ENCODE measurements at places on chromosomes 2 and 18.
A peak's percentile ranks its signal among the peaks of the same experiment; 100 is the strongest.

DNA sequence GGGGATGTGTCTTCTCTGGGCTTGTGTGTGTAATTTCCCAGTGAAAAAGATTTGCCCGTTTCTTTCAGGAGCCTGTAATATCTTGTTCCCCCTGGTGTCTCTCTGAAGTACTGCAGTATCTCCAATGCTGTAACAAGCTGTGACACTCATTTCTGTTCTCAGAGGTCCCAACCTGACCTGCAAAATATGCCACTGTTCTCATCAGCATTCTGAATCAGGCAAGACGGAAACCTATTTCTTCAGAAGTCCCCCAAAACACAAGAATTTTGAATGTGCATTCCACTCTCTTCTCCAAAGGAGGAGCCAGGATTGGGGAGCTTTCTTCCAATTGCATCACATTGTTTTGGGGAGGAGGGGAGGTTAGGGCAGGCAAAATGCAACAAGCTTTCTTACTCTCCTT is 77.0 kb upstream of the CNGA3 start:
- DNase-seq = peak; percentile 77

DNA sequence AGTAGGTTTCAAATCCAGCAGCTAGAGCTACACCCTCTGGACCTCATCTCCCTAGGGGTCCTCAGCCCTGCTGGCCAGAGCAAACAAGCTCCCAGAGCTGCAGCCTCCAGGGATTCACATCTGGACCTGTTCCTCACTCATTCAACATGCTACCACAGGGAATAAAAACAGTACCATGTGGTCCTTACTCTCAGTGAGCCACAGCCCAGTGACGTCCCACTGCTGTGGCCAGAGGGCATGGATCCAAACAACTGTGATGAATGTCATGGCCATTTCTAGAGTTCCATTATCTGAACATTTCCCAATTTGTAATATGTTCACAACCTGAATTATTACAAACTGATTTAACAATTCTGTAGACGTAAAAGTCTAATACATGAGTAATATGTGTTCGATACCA is 177.9 kb downstream of the TRABD2A start:
- no peak for DNase-seq

DNA sequence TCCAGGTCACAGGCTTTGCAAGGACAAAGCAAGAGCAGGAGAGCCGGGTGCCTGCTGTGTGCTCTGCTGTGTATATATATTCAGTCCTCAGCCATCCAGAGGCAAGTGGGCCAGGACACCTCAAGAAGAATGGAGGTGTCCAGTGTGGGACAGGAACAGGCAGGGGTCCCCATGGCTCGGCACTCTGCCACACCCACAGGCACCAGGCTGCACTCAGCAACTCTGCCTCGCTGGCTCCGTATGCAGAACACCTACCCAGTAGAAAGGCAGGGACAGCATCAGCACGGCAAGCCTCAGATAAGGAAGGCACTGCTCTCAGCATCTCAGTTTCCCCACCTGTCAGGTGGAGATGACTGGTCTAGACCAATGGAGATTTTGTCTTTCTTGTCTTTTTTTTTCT is 57.8 kb downstream of the DNMT3A start:
- DNase-seq = no peak

GRCh38 chr2:29218550-29219125 is 103.4 kb downstream of the CLIP4 start:
- DNase-seq = no peak

- DNase-seq = no peak
Observed at GRCh38 chr18:35999925-36000324, 27.4 kb downstream of the RMP24 start.

- DNase-seq = no peak
Observed at GRCh38 chr18:75316223-75316622, 105.6 kb downstream of the TSHZ1 start.

GRCh38 chr18:30712383-30712782 is 330.2 kb downstream of the DSC3 start:
- DNase-seq = peak; percentile 58

GRCh38 chr2:127370010-127370409 is 17.8 kb downstream of the MAP3K2 start:
- DNase-seq = no peak

- DNase-seq = peak; percentile 26
Observed at GRCh38 chr2:33897741-33898140, 298.6 kb upstream of the FAM98A start.

GRCh38 chr18:46628206-46628605 is 28.8 kb downstream of the LOXHD1 start:
- DNase-seq = no peak

DNA sequence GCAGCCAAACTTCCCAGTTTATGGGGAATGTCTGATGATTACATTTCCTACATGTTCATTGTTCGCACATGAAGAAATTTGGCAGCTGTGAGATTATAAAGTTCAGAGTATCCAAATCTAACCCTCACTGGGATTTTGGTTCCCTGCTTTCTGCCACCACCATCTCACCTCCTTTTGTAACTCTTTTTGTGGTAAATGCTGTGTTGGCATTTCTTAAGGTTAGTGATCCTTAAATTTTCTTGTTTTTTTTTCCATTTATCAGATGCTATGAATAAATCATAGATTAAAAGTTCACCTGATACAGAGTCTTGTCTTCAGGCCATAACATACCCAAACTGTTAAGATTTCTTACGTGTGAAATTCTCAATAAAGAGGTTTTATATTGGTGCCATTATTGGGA is 8.5 kb upstream of the TBR1 start:
- DNase-seq = no peak

GRCh38 chr2:161163440-161163839 is 3.2 kb downstream of the TANK start:
- no peak for DNase-seq

DNA sequence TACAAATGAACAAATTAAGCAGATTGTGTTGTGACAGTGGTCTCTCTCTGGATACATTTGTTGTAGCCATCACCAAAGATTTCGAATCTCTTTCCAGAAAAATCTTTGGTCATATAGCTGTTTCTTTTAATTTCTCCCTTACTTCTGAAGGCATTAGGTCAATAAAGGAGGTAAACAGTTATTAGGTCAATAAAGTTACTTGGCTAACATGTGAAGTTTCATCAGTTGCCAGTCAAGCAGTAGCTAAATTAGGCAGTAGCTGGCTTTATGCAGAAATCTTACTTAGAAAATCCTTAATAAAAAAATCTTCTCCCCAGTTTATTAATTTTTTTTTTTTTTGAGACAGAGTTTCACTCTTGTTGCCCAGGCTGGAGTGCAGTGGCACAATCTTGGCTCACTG is 115.5 kb downstream of the MBD5 start:
- DNase-seq = no peak

GRCh38 chr18:48950536-48951447 is at the start of gene SMAD7:
Gene SMAD7 (minus strand): TSS chr18:48950965. CDS start chr18:48950424, 541 bp downstream.
- peak; percentile 69 for DNase-seq

DNA sequence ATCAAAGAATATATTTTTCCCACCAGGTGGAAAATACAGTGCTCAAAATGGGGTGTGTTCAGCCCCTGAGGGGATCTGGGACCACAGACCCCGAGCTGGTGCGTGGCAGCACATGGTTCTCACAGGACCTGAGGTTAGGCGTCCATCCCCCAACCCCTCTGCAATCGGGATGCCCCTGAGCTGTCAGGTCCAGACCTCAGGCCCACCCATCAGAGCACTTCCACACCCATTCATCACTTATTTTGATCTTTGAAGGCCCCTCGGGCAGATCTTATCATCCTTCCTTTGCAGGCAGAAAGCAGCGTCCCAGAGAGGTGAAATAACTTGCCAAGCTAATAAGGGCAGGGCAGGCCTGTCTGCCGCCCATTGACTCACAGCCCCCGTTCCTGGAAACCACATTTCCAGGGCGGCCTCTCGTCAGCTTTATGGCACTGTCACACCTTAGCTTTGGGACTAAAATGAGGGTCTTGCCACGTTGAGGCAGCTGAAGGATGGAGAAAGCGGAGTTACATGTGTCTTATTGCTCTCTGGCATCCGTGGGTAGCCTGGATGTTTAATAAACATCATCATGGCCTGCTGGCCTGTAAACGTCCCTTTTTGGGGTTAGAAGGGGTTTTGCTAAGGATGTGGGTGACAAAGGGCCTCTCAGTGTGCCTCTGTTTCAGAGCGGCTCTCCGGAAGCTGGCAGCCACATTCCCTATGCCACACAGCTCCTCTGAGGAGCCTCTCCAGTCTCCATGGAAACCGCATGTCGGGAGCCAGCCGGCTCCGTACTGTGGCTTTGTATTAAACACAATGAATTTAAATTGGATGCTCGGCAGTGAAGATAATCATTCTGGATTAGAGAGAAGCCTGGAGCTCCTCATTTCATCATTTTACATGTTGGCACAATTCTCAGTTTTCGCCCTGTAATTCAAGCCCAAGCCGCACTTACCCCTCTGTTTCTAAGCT is 58.3 kb upstream of the MAPRE3 start:
- no peak for DNase-seq

DNA sequence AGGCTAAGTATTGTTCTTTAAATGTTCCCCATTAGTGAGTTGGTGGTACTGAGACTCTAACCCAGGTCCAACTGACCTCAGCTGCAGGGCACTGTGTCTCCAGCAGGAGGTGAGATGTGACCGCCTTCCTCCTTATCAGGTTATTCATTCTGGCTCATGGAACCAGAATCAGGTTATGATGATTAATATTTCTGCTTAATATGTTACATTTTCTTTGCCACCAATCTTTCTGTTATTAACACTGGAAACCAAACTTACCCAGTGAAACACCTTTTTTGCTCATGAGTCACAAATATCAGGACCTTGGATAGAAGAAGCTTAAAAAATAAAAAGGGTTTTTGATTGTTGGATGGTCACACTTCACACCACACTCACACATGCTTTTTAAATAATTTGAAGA is 85.4 kb downstream of the DPP4 start:
- no peak for DNase-seq

DNA sequence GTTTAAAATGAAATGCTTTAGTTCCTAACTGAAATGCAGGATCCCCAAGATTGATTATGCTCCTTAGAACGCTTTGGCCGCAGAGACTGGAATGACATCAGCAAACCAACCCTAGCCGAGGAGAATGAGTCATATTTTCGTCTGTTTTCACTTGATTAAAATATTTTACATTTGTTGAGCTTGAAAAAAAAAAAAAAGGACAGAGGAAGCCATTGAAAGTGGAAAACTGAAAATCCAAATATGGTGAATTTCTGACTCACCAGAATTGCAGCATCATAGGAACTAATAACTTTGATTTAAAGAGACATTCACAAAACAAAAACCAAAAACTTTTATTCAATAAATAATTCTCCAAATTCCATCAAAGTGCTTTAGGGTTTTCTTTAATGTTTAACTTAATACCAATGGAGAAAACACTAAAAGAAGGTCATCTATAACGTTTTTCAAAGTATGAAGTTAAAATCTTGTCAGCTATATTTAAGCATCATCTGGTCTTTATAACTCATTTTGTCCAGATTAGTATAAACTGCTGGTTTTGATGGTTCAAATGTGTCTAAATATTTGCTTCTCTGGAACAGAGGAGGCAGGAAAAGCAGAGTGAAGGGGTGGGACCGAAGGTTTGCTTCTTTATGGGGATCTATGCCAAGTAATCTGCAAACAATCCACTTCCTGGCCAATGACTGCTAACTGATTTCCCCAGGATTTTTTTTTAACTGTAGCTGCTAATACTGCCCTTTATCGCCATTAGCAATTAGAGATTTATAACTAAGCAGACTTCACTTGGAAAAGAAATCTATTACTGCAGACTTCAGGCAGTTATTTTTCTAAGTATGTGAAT is 30.9 kb upstream of the COL5A2 start:
- peak; percentile 93 for DNase-seq

- DNase-seq = no peak
Observed at GRCh38 chr2:97868986-97869721, 126.6 kb downstream of the TMEM131 start.

GRCh38 chr2:24163186-24163585 is 11.7 kb upstream of the FAM228A start:
- DNase-seq = peak; percentile 12

GRCh38 chr18:74139411-74139810 is 8.2 kb downstream of the FBXO15 start:
- DNase-seq = no peak

DNA sequence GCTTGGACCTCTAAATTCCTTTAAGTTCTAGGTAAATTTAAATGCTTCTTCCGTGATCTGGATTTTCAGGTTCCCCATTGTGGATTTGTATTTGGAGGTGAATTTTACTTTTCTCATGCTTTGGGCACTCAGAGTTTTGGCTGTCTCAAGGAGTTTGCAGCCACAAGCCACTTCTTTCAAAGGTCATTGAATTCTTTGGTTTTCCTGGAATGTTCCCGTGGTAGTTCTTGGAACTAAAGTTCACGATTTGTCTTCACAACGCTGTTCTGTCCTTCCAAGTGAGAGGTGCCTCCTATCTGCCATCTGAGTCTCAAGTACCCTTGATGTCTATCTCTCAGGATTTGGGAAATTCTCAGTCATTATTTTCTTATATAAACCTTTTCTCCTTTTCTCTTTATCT is 1438.7 kb upstream of the ZEB2 start:
- DNase-seq = peak; percentile 30

GRCh38 chr18:54787121-54787520 is 41.2 kb upstream of the RAB27B start:
- no peak for DNase-seq

DNA sequence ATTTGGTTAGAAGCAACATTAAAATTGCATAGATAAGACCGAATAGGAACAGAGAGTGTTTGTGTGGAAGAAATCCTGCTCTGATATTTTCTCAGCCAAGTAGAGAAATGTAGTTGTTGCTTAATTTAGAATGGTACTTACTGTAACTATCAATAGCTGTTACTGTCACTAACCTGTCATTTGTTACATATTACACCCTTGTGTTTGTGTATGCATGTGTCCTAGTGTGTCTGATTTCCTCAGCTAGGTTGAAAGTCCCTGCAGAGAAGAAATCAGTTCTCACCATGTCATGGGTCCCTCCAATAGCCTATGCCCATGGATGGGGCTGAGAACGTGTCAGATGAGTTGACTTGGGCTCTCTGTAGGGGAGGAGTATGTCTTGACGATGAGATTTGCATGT is 94.4 kb downstream of the SPTBN1 start:
- DNase-seq = no peak

Measured in OCI-M1 (cell line).